ENCODE measurements at places on chromosomes 6 and 20. TPM values are rescaled to one million over a fixed set of nuclear protein-coding genes. Genes with fewer than 3 reads are reported as not detected.

Gene COL21A1
- total RNA-seq, result 41.5 TPM

Gene GPR63
- total RNA-seq, result not detected

Gene ZC2HC1B
- total RNA-seq, result not detected

Gene CGA
- 26.6 TPM for total RNA-seq

Gene PAK5
- 0.05 TPM for total RNA-seq

- no peak for DNase-seq
Measured at GRCh38 chr6:131281471-131282270, 146.4 kb downstream of the AKAP7 start.

DNA sequence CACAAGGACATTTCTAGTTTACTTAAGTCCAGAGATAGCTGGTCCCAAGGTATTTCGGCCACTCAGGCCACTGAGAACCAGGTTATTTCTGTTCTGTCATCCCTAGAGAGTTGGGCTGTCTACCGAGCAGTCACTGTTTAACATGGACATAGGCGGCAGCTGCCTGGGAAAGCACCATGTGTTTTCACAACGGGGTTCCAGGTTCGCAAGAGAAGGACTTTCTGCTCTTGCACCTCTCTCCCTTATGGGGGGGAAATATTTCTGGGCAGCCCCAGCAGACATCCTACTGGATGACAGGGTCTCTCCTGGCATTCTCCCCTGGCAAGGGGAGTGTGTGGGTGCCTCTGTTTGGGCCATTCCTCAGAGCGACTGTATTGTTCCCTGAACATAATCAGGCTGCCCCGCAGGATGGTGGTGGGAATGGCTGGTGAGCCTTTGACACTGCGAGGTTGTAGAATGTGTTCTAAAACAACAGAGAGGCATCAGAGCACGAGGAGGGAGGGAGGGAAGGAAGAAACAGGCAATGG, 64.4 kb upstream of the DUSP22 start:
- DNase-seq, result no peak

GRCh38 chr6:437037-437392, 45.5 kb downstream of the IRF4 start:
- peak; percentile 30 for DNase-seq

DNA sequence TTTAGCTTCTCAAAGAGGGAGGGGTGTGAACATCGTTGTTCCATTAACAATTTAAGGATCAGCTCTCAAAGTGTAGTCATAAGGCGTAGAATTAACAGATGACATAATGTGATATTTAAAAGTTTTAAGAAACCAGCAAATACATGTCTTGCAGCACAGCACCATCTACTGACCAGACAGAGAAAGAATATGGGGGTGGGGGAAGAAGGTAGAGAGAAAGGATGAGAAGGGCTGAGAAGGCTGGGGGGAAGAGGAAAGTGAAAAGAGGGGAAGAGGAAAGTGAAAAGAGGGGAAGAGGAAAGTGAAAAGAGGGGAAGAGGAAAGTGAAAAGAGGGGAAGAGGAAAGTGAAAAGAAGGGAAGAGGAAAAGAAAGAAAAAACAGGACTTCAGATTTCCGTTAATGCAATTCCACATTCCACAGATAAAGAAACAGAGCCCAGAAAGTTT, 80.9 kb downstream of the HAO1 start:
- DNase-seq, result peak; percentile 74

- no peak for DNase-seq
Measured at GRCh38 chr6:29491574-29491973, 3.8 kb upstream of the MAS1L start.

DNA sequence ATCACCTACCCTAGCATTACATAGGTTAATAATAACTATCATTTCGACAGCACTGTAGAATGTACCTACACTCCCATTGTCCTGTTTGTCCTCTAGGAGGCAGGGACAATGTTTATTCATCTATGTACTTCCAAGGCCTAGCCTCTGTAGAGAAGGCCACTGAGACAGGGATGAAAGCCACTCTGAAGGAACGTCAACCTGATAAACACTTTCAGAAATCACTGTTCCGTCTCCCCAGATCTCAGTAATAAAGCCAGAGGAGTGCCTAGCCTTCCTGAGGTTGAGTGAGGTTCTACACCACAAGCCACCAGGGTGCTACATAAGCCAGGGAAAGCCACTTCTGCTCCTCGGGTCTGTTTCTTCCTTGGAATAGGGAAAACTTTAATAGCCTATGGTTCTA, 44.8 kb downstream of the POPDC3 start:
- peak; percentile 65 for DNase-seq

DNA sequence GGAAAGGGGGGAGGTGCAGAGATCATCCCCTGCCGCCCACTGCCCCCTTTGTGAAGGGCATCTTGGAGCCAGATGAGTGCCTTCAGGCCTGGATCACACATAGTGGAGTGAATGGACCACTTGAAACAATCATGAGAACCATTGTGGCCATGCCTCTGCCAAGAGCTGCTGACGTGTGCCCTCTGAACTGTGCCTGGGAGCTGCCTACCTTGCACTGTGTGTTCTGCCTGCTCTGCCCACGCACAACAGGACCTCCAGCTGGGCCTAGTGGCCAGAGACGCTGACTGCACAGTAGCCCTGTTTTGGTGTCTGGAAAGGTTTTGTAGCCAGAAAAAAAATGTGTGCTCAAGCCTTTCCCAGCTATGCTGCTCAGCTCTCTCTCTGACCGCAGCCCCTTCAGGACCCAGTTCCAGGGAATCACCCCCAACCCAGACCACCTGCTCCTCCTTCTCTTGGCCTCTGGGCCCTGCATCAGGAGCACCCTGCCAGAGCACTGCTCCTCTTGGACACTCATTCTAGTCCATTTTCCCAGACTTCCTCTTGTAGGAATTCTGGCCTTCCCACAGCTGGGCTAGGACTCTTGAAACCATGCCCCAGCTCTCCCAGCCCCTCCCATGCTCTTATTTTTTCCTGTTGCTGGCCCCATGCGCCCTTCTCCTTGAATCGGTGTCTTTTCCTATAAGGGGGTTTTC, 1.6 kb upstream of the ADIG start:
- no peak for DNase-seq

GRCh38 chr6:3748208-3749066, 3.1 kb downstream of the PXDC1 start:
- DNase-seq, result peak; percentile 81

Measured in M059J (cell line).